ELR (cell line): ENCODE measurements at places on chromosomes 16 and 17.

DNA sequence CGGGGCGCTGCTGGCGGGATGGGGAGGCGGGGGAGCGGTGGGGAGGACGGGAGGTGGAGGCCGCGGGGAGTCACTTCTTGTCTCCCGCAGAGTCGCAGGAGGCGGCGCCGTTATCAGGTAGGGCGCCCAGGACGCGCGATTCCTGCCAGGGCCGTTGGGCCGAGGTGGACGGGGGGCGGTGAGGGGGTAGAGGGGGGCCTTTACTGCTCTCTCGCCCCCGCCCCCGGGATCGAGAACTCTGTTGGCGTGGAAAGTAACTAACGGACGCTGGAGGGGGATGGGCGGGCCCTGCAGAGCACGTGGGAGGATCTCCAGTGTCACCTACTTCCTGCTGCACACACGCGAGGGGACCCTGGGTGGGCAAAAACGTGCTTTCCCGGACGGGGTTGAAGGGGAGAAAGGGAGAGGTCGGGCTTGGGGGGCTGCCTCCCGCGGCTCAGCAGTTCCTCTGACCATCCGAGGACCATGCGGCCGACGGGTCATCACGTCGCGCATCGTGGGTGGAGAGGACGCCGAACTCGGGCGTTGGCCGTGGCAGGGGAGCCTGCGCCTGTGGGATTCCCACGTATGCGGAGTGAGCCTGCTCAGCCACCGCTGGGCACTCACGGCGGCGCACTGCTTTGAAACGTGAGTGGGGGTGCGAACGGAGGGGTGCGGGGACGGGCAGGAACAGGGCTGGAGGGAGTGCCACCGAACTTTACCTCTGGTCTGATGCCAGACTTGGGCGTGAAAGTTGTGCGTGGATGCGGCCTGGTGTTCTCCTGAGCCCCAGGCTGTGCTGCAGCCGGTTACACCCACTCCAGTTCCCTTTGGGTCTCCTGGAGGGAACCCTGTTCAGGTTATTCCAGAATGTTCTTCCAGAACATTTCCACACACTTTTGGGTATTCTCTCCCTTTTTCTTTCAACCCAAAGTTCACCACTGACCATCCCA is 569 bp downstream of the PRSS21 start:
- no peak for DNase-seq

DNA sequence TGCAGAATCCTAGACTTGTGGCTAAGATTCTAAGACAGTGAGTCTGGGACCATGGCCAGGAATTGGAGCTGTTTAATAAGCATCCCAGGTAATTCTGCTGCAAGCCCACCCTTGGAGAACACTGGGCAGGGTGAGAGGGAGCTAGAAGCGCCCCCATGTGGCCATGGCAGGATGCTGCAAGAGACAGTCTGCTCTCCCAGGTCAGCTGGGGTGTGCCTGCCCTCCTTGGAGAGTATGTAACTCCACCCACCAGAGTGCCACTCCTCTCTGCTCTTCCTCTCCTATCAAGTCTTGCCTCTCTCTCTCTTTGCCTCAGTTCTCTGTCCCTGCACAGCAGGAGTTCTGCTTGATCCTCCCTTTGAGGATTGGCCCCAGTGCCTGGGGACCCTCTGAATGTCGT is 14.9 kb downstream of the RCVRN start:
- DNase-seq: peak; percentile 17

GRCh38 chr17:7486181-7486580 is 2.0 kb downstream of the POLR2A start:
- DNase-seq: peak; percentile 37

DNA sequence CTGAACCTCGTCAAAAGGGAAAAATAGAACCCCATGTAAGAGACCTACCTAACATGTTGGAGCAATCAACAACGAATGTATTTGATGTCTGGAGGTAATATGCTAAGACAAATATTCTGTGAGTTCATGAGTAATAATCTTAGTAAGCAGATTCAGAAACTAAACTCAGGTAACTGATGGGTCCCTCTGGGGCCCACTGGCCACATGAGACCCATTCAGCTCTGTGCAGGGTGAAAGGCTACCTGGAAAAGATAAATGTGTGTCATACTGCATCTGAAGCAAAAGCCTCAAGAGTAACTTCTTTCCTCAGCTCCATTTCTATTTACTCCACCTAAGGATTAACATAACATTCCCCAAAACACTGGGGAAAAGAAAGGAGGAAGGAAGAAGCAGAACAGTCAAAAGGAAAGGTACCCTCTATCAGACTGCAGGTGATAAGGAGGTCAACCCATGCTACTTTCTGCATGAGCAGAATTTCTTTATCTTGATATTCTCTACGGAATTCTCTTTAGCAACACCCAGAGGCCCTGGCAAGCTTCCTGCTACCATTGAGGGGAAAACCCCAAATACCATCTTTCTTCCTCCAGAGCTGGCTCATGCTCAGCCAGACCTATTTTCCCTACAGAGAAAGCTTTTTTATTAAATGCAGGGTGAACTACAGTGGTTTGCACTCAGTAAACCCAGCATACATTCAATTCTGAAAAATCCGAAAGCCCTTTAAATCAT is 37.7 kb upstream of the ABCA6 start:
- DNase-seq: peak; percentile 50

GRCh38 chr16:82756283-82756599 is 129.5 kb downstream of the CDH13 start:
- peak; percentile 46 for DNase-seq

DNA sequence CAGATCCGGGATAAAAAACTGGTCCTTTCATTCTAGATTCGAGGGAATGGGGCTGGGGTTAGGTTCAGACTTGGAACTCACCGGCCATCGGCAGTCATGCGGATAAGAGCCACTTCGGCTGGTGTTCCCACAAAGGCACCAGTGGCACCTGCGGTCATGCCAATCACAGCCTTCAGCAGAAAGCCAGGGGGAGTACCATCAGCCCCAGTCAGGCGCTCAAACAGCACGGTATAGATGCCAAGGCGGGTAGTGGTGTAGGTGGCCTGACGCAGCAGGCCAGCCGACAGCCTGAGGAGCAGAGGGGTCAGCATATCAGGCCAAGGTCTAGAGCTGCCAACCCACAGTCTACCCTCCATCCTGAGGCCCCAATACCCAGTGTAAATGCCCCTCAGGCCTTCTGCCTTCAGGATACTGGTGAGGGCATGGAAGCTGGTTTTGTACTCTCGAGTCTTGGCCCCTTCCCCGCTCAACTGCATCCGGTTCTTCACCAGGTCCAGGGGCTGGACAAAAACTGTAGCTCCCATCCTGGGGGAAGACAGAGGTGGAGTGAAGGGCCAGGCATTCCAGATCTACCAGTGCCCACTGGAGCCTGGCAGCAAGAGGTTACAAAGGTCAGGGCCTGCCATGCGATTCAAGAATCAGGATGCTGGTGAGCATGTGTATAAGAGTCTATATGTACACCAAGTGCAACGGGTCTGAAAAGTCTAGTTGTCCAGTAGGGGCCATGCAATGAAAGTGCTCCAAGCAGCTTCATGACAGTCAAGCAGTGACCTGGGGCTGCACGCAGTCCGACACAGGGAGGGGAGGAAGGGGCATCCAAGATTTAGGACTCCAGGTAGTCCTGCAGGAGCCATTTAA is 929 bp downstream of the SLC25A11 start:
- DNase-seq: peak; percentile 44

GRCh38 chr17:7673239-7673638 is 14.1 kb downstream of the TP53 start:
- peak; percentile 33 for DNase-seq

DNA sequence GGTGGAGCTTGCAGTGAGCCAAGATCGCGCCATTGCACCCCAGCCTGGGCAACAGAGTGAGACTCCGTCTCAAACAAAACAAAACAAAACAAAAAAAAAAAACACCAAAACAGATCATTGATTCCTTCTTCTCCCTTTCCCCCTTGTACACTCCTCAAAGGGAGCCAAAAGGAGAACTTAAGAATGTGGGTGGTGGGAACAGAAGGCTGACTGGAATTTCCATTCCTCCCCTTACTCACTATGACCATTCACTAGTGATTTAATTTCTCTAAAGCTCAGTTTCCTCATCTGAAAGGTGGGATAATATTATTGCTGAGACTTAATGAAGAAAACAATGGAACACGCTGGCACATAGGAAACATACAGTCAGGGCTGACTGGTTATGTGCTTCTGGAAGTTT is 17.1 kb upstream of the HNF1B start:
- no peak for DNase-seq

DNA sequence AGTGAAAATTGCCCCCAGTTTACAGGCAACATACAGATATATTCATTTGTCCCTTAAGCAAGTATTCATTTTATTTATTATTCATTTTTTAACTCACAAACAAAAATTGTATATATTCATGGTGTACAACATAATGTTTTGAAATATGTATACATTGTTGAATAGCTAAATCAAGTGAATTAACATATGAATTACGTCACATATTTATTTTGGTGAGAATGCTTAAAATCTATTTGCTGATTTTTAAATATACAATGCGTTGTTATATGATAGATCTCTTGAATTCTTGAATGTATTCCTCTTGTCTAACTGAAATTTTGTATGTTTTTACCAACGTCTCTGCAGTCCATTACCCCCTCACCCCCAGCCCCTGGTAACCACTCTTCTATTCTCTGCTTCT is 63.4 kb upstream of the CDH13 start:
- DNase-seq: no peak

- DNase-seq: no peak
Observed at GRCh38 chr16:3596101-3596861, 15.1 kb downstream of the SLX4 start.

DNA sequence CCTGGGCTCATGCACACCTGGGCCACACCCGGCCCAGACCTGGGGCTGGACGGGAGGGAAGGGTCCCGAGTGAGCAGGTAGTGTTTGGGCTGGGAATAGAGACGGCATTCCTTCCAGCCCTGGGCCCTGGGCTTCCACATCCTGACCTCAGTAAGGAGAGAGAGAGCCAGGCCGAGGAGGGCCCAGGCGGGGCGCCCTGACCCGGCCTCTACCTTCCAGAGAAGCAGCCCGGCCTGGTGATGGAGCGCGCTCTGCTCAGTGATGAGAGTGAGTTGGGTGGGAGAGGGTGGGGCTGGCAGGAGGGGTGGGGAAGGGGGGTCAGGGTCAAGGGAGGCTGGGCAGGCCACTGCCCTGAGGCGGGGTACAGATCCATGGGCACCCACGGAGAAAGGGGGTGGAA is 13.6 kb upstream of the MYO15B start:
- no peak for DNase-seq

- no peak for DNase-seq
Observed at GRCh38 chr16:84119368-84119767, 2.6 kb upstream of the MBTPS1 start.

GRCh38 chr17:74183411-74183810 is 20.1 kb upstream of the RPL38 start:
- no peak for DNase-seq

- DNase-seq: no peak
Observed at GRCh38 chr16:17557480-17557879, 86.7 kb upstream of the XYLT1 start.

GRCh38 chr17:73800893-73801292 is 156.6 kb upstream of the SDK2 start:
- DNase-seq: no peak

- DNase-seq: no peak
Observed at GRCh38 chr16:17160920-17161431, 309.8 kb downstream of the XYLT1 start.

GRCh38 chr16:782766-783403 is 5.3 kb downstream of the RPUSD1 start:
- no peak for DNase-seq

DNA sequence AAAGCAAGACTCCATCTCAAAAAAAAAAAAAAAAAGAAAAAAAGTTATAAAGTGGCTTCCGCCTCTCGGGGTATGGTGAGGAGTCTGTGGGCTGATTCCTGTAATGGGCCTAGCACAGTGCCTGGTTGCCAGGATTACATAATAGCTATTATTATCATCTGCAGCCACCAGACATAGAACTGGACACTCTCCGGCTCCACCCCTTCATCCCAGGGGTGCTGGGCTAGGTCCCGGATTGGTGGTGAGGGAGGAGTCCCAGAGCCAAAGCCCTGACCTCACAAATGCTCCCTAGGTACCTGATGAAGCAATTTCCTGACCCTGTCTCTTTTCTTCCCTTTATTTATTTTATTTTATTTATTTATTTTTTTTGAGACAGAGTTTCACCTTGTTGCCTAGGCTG is 11.6 kb upstream of the ADGRG1 start:
- DNase-seq: no peak

DNA sequence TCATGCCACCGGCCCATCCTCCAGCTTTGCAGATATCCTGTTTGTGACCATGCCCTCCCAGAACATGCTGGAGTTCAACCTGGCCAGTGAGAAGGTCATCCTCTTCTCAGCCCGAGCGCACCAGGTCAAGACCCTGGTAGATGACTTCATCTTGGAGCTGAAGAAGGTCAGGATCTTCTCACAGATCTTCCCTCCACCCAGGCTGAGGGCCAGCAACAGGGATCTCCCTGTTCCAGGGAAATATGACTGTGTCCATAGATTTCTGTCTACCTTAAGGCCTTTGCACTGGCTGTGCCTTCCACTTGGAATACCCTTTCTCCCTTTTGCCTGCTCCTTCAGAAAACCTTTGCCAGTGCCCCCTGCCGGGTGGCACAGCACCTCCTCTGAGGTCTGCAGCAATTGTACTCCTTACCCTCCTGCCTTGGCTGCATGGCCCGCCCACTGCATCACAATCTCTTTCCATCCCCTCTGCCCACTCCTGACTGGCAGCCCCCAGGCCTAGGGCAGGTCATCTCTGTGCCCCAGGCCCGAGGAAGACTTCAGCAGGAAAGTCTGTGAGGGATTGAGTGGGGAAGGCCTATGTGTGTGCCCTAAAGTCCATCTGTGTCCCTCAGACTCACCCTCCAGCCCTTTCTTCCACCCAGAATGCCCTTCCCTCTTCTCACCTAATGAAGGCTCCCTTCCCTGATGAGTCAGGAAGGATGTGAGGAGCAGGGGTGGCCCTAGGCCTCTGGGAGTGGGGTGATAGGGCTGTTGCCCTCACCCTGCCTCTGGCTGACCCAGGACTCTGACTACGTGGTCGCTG is 27.3 kb upstream of the ALKBH5 start:
- peak; percentile 55 for DNase-seq

GRCh38 chr17:39634384-39634871 is 2.5 kb upstream of the STARD3 start:
- peak; percentile 77 for DNase-seq

DNA sequence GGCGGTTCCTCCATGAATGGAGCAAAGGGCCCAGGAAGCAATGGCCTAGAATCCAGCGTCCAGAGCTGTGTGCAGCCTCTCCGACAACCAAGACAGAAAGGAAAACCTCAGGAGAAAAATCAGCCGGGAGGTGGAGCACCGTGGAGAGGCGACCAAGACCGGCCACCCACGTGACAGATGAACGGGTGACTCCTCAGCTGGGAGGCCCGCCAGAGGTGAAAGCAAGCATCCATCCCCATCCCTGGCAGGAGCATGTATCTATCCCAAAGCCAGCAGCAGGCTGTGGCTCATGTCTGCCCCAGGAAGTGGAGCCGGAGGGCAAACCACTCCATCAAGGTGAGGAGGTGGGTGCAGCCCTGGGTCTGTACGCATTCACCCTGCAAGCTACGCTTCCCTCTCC is 52.1 kb downstream of the FOXL1 start:
- DNase-seq: no peak

DNA sequence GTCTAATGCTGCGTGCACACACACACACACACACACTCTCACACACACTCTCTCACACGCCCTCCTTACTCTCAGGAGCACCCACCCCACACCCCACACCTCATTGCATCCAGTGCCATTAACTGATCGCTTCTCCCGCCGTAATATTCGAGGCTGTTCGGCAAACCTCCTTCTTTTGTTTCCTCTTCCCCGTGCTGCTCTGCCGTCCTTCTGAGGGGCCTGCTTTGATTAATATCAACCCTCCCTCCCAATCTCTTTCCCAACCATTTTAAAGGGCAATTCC is 156.2 kb upstream of the TNRC6C start:
- DNase-seq: no peak
